Activated naive CD4-positive, alpha-beta T cell treated with anti-CD3 and anti-CD28 coated beads, Interleukin-2, amount 10 ng/mL, durations not matched to agents 7 days and 5 days (primary cell): ENCODE measurements at places on chromosomes 3 and 15.

DNA sequence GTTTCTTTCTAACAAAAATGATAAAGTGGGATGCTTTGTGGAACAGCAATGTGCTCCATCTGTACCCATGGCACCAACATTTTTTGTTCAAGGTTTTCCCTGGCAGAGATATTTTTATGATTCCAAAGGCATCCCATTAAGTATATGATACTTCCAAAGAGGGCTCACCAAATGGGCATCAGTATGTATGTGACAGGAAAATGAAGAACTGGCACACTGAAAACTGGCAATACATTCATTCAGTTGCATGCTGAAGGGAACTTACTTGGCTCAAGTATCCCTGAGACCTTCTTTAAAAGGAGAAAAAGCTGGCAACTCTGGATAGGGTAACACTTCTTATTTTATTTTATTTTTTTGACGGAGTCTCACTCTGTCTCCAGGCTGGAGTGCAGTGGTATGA lies 249.8 kb downstream of the IL20RB start:
- no peaks in the 10 kb centered on the region for H3K27me3 ChIP-seq
- H3K36me3 ChIP-seq = no peaks in the 10 kb centered on the region
- no peak for DNase-seq
- H3K4me1 ChIP-seq = no peaks in the 10 kb centered on the region

GRCh38 chr3:159856590-159857104 lies 132.0 kb upstream of the IL12A start:
- H3K27me3 ChIP-seq = peaks cover 27% of the 10 kb centered on the region
- H3K4me1 ChIP-seq = no peaks in the 10 kb centered on the region
- no peaks in the 10 kb centered on the region for H3K36me3 ChIP-seq
- DNase-seq = no peak
- H3K27ac ChIP-seq = no peak overlapping the region
- no peak overlapping the region for H3K4me3 ChIP-seq

- H3K27ac ChIP-seq = no peak overlapping the region
- no peak for DNase-seq
- H3K4me1 ChIP-seq = no peaks in the 10 kb centered on the region
- H3K36me3 ChIP-seq = no peaks in the 10 kb centered on the region
Observed at GRCh38 chr3:104952146-104952972, 414.4 kb upstream of the ALCAM start.

DNA sequence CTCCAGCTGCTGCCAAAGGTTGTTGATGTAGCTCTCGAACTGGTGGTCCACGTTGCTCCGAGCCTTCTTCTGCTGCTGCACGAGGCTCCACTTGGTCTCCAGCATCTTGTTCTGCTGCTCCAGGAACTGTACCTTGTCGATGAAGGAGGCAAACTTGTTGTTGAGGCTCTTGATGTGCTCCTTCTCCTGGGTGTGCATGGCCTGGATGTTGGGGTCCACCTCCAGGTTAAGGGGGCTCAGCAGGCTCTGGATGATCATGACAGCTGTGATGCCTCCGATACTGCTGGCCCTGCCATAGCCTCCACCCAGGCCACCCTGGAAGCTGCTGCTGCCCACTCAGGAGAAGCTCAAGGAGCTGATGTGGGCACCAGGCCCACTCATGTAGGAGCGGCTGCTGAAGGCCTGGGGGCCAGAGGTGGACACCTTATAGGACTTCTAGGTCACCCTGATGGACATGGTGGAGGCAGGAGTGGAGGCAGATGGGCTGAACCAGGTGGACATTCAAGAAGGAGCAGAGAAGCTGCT lies 14.9 kb upstream of the PSTPIP1 start:
- no peaks in the 10 kb centered on the region for H3K36me3 ChIP-seq
- no peak overlapping the region for H3K27ac ChIP-seq
- no peak for DNase-seq
- H3K4me1 ChIP-seq = peaks cover 28% of the 10 kb centered on the region

DNA sequence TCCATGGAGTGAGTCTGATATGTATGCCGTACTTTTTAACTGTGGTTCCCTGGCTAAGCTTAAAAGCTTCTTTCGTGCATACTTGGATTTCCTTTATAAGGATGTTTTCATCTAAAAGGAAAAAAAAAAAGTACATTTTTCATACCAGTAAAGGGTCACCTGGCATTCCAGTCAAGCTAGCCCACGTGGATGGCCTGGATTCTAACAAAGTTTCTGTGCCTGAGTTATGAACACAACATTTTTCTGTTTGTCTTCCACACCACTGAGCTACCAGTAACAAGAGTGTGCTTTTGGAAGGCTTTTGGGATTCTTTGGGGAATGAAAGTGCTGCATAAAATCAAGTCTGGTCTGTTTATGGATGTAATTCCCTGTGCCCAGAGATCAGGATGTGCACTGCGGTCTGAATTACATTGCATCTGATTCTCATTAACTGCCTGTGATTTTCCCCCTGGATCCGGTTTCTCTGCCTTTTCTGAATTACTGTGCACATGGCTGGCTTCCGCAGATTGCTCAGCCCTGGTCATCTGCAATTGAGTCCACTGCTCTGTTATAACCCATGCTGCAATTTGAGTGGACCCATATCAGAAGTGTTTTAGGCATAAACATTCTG lies 38.2 kb upstream of the MAGI1 start:
- H3K27ac ChIP-seq = no peak overlapping the region
- no peak for DNase-seq
- H3K36me3 ChIP-seq = no peaks in the 10 kb centered on the region
- H3K27me3 ChIP-seq = no peaks in the 10 kb centered on the region

DNA sequence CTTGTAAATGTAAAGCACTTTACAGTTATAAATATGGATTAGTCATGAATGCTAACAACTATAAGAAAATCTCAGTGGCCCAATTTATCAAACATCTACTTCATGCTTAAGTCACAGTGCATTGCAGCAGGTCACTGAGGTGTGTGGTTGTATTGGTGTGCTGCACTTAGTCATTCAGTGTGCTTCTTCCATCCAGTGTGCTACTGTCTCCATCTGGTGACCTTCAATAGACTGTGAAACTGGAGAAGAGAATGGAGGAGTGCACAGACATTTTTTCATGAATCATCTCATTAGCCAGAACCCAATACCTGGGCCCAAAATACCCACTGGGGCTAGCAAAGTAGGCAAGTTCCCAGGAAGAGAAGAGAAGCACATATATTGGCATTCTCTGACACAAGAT lies 199.6 kb downstream of the SHOX2 start:
- no peak for DNase-seq
- H3K27ac ChIP-seq = no peak overlapping the region
- H3K4me3 ChIP-seq = no peak overlapping the region
- H3K4me1 ChIP-seq = no peaks in the 10 kb centered on the region
- no peaks in the 10 kb centered on the region for H3K27me3 ChIP-seq

DNA sequence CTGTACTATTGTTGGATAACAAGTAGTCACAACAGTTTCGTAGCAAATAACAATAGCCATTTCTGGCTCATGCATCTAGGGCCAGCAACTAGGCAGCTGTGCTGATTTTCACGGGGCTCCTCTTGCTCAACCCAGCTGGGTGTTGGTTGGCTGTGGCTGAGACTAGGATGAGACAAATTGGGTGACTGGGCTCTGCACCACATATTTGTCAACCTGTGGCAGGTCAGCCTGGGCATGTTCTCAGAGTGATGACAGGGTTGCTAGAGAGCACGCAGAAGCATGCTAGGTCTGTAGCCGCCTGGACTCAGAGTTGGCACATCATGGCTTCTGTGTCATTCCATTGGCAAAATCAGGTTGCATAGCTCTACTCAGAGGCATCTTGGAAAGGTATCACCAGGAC lies 175.9 kb downstream of the OTOL1 start:
- no peaks in the 10 kb centered on the region for H3K27me3 ChIP-seq
- H3K27ac ChIP-seq = no peak overlapping the region
- H3K4me1 ChIP-seq = no peaks in the 10 kb centered on the region
- H3K36me3 ChIP-seq = no peaks in the 10 kb centered on the region
- H3K4me3 ChIP-seq = no peak overlapping the region
- DNase-seq = no peak

- H3K4me1 ChIP-seq = no peaks in the 10 kb centered on the region
- no peak overlapping the region for H3K27ac ChIP-seq
- DNase-seq = no peak
- H3K36me3 ChIP-seq = no peaks in the 10 kb centered on the region
Observed at GRCh38 chr3:169041677-169042171, 621.8 kb downstream of the MECOM start.

DNA sequence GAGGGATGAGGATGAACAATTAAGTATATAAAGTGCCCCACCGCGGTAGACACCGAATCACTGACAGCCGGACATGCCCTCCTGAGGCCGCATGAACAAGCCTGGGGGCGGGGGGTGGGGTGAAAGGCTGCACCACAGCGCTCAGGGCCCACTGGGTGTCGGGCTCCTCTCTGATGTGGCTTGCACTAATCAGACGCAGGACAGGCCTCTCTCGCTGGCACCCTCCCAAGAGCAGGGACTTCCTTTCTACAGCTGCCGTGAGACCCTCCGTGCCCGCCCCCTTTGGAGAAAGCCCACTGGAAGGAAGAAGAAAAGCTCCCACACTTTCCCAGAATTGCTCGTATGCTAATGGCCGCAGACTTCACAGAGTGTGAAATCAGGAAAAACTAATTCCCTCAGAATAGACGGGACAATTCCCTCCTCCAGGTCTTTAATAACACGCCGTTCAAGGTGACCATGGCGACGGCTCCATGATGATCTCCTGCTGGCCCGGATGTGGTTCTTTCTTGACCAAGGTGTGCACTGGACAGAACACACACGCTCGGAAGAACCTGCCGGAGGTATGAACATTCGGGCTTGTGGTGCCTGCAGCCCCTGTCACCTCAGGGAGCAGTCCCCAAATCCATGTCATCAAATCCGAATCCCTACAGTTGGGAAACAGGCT lies 32.0 kb downstream of the IQSEC1 start:
- H3K36me3 ChIP-seq = no peaks in the 10 kb centered on the region
- peaks cover 41% of the 10 kb centered on the region for H3K27me3 ChIP-seq
- no peak overlapping the region for H3K4me3 ChIP-seq
- no peak for DNase-seq
- H3K27ac ChIP-seq = no peak overlapping the region

DNA sequence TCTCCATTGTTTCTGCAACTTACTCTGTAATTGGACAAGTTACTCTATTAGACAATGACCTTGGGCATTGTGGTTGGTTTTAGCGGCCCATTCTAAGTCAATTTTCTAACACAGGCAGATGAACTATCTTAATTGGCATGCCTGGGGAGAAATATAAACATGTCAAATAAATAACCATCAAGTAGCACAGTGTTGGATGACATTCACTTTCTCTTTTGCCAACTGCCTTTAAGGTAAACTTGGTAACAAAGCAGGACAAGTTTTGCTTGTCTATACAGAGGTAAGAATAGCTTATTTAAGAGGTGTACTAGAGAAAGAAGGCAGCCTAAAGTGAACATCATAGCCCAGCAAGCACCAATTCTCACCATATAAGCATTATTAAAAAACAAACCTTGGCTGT lies 599.6 kb downstream of the GBE1 start:
- H3K4me3 ChIP-seq = no peak overlapping the region
- no peaks in the 10 kb centered on the region for H3K4me1 ChIP-seq
- no peak for DNase-seq
- H3K27me3 ChIP-seq = no peaks in the 10 kb centered on the region
- no peak overlapping the region for H3K27ac ChIP-seq

- no peak for DNase-seq
- H3K27me3 ChIP-seq = peaks cover 10% of the 10 kb centered on the region
- peaks cover 9% of the 10 kb centered on the region for H3K36me3 ChIP-seq
- peaks cover 42% of the 10 kb centered on the region for H3K4me1 ChIP-seq
- H3K4me3 ChIP-seq = no peak overlapping the region
- H3K27ac ChIP-seq = no peak overlapping the region
Observed at GRCh38 chr3:184338511-184338945, 1.1 kb downstream of the FAM131A start.

- no peaks in the 10 kb centered on the region for H3K27me3 ChIP-seq
- no peak for DNase-seq
- no peak overlapping the region for H3K4me3 ChIP-seq
- no peaks in the 10 kb centered on the region for H3K36me3 ChIP-seq
- no peak overlapping the region for H3K27ac ChIP-seq
Observed at GRCh38 chr3:94336046-94336753, 273.3 kb downstream of the NSUN3 start.

GRCh38 chr15:96564546-96564945 lies 234.0 kb downstream of the NR2F2 start:
- H3K36me3 ChIP-seq = no peaks in the 10 kb centered on the region
- H3K27me3 ChIP-seq = no peaks in the 10 kb centered on the region
- H3K27ac ChIP-seq = no peak overlapping the region
- no peaks in the 10 kb centered on the region for H3K4me1 ChIP-seq

DNA sequence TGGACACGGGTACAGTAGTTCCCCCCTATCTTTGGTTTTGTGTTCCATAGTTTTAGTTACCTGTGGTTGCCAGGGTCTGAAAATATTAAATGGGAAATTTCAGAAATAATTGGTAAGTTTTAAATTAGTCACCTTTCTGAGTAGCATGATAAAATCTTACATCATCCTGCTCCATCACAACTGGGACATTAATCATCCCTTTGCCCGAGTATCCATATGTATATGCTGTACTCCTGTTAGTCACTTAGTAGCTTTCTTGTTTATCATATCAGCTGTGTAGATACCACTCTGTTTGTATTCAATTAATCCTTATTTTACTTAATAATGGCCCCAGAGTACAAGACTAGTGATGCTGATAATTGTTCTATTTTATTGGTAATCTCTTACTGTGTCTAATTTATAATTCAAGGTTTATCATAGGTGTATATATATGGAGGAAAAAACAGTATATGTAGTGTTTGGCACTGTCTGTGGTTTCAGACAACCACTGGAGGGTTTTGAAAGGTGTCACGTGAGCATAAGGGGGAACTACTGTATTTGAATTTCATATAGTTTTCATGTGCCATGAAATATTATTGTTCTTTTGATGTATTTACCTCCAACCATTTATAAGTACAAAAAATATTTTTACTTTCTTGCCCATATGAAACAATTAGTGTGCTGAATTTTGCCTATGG lies 41.4 kb downstream of the CTDSPL2 start:
- peaks cover 7% of the 10 kb centered on the region for H3K4me1 ChIP-seq
- peaks cover 21% of the 10 kb centered on the region for H3K36me3 ChIP-seq
- H3K27ac ChIP-seq = peak overlapping the region; percentile 15

DNA sequence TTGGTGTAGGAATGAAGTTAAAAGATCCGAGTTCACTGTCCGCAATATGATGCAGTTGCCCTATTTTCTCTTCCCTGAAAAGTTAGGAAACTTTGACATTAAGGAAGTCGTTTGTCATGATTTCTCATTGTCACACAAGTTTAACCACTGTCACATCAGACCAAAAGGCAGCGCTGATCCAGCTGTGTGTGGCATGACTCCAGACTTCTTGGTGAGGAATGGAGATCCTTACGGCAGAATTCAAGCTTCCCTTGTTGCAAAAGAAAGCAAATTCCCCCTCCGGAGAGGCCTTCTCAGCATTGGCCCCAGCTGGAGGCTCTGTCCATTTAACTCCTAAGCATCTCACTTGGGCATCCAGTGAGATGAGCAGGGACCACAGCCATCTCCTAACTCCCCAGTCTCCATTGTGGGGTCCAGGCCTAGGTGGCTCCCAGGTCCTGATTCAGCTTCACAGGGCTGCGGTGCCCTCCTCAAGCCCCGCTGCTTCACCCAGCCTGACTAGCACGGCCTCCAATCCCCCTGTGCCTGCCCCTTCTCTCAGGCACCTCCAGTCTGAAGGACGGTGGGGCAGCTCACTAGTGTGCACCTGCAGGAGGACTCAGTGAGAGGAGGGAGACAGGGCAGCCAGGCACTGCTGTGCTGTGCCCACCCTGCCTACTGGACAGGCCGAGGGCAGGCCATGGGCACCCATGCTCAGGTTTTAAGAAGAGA lies 159.5 kb downstream of the CHSY1 start:
- no peak overlapping the region for H3K27ac ChIP-seq
- peaks cover 6% of the 10 kb centered on the region for H3K4me1 ChIP-seq
- no peak for DNase-seq
- no peaks in the 10 kb centered on the region for H3K36me3 ChIP-seq
- peaks cover 51% of the 10 kb centered on the region for H3K27me3 ChIP-seq

GRCh38 chr3:73213896-73214295 lies 152.4 kb downstream of the EBLN2 start:
- no peak for DNase-seq
- H3K27ac ChIP-seq = no peak overlapping the region
- no peaks in the 10 kb centered on the region for H3K36me3 ChIP-seq
